ENCODE measurements at places on chromosomes 5 and 9.

GRCh38 chr5:53987101-53987500 is 323.3 kb downstream of the ARL15 start:
- no peak for DNase-seq

- no peak for DNase-seq
These were observed 94.7 kb downstream of the INIP start for GRCh38 chr9:112623198-112623597.

GRCh38 chr9:124768750-124769548 is 2.2 kb downstream of the NR6A1 start:
- no peak for DNase-seq

DNA sequence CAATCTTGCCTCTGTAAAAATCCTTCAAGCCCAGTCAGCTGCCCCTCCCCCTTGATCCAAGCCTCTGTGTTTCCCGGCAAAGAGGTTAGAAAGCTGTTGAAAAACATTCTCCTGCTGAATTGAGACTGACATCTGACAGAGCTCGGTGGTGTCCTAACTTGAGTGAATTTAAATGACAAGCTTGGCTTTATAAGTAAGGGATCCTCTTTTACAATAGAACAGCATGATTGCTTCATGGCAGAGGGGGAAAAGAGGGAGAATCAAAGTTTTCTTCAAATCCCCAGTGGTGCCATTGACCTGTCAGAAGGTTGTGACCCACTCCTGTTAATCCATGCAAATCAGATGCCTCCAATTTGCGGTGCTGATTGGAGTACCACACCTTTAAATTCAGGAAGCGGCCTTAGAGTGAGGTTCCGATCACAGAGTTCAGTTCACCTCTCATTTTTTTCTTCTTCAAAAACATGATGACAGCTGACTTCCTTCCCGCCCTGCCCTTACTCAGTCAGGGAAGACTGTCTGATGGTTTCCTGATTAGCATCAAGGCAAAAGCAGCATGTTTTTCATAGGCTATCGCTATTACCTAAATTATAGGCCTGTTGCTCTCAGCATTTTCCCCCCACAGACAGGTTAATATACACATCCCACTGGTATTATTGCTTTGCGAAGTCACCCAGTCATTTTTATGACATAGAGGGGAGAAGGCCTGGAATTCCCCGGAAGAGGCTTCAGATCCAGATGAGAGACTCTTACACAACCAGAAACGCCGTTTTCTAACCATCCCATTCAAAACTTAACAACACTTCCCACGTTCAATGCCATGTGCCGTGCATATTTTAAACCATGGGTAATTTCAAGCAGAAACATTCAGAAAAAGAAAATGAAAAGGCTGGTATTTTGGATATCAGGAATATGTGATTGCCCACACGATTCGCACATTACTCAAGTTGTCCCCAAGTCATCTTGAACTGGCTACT is 141.4 kb downstream of the EBF1 start:
- no peak for DNase-seq

DNA sequence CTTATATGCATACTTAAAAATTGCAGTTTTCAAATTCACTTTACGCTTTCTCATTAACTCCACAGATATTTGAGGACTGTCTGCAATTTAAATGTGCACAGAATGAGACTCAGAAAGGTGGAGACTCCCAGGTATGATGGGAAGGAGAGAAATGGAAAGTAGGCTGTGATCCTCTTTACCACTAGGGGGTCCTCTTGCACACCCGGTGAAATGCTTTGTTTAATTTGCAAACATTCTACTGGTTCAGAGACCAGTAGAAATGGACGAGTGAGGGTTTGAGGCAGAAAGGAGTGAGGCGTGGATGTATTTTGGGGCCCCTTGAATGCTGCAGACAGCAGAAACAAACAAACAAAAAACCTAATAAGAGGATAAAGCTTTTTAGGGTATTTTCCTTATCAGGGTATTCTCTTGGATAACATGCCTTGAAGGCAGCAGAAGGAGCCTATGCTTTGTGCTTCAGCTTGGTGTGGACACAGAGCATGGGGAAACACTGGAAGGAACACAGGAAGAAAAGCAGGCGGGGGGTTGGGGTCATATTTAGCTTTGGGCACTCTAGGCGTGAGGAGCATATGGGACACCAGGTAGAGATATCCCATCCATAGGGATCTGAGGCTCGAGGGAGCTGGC is 410.1 kb downstream of the DMRT2 start:
- no peak for DNase-seq

GRCh38 chr5:150607991-150608390 is 32.5 kb upstream of the SYNPO start:
- DNase-seq = no peak
